NCI-H1417 treated with DMSO at 0.1 percent for 48 hours (cell line): ENCODE measurements at places on chromosomes 3 and 15.

DNA sequence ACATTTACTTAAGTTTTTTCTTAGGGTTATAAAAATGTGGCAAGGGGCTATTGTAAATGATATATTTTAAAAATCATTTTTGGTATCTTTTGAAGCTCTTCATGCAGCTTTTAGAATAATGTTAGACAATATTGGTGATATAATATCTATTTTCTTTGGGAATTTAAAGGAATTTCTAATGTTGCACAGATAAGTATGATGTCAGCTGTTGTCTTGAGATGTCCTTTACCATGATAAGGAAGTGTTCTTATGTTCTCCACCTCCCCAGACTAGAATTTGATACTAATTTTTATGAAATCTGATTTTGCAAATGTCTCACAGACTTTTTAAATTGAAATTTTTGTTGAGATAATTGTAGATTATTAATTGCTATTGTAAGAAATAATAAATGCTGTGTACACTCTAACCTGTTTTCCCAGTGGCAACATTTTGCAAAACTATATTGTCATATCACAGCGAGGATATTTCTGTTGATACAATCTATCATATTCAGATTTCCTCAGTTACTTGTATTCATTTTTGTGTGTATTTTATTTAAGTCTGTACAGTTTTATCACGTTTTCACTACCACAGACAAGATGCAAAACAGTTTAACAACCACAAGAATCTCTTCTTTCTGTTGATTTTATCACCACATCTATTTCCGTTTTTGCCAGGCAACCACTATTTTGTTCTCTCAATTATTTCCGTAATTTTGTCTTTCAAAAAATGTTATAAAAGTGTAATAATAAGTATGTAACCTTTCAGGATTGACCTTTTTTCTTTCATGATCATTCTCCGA lies 55.4 kb downstream of the SPRED1 start:
- DNase-seq, result no peak

- no peak for DNase-seq
Measured at GRCh38 chr3:71045212-71045916, 538.2 kb downstream of the FOXP1 start.

DNA sequence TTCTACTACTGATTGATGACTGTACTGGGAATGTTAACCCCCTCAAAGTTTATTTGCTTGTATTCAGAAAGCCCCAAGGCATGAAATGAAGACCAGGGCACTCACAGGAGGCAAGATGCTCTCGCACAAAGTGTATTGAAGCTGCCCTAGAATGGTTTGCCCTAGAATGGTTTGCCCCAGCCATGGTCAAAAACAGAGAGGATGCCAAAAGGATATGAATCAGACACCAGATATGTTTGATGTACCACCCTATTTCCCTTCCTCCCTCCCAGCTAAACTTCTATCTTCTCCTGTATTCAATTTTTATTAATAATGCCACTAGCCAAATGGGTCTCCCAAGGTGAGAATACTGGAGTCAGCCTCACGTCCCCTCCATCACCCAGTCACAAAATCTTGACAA lies 101.3 kb downstream of the TMCO5A start:
- DNase-seq, result no peak

- DNase-seq, result no peak
Measured at GRCh38 chr15:77944002-77944867, 133.3 kb downstream of the TBC1D2B start.

- DNase-seq, result no peak
Measured at GRCh38 chr3:165669504-165669903, 167.7 kb downstream of the BCHE start.

GRCh38 chr15:55696221-55696620 lies 46.7 kb downstream of the PRTG start:
- no peak for DNase-seq

DNA sequence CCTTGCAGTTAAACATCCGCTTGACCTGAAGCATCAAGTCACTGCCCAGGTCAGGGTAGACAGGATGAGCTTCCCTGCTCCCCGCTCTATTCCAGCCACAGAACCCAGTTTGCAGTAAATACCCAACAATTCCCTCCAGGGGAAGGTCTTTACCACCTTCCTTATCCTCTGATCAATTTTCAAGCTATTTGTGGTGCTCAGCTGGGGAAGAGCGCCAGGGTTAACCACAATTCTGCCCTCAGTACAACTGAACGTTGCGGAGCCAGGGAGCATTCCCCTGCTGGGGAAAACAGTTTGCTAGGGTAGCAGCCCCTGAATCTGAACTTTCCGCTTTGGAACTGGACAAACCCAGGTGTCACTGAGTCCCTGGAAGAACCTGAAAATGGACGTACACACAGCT lies 28.5 kb downstream of the RBPMS2 start:
- DNase-seq, result no peak

DNA sequence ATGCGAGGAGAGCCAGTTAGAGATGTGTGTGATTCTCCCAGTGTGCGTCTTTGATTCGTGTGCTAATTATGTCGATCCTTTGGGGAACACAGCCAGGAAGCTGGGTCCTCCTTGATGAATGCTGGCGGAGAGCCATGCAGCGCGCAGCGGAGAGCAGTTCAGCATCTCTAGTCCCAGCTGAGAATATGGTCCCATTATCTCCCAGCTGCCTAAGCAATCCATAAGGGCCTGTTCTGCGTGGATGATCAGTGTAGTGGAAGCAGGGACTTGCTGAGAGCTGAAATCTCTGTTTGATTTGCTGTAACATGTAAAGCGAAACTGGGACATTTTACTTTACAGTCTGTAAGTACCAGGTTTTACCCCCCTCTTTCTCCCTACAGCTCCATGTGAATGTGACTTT lies 412.7 kb downstream of the CNTN4 start:
- DNase-seq, result no peak

DNA sequence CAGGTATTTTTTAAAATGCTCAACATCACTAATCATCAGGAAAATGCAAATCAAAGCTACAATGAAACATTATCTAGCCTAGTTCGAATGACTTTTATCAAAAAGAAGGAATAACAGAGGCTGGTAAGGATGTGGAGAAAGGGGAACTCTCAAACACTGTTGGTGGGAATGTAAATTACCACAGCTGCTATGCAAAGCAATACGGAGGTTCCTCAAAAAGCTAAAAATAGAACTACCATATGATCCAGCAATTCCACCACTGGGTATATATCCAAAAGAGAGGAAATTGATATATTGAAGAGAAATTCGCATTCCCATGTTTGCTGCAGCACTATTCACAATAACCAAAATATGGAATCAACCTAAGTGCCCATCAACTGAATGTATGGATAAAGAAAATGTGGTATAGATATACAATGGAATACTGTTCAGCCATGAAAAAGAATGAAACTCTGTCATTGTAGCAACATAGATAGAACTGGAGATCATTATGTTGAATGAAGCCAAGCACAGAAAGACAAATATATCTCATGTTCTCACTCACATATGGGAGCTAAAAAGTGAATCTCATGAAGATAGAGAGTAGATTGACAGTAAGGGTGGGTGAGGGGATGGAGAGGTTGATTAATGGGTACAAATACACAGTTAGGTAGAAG lies 19.7 kb upstream of the CLN6 start:
- DNase-seq, result no peak

- DNase-seq, result no peak
Measured at GRCh38 chr3:19348941-19349564, 200.7 kb downstream of the KCNH8 start.

DNA sequence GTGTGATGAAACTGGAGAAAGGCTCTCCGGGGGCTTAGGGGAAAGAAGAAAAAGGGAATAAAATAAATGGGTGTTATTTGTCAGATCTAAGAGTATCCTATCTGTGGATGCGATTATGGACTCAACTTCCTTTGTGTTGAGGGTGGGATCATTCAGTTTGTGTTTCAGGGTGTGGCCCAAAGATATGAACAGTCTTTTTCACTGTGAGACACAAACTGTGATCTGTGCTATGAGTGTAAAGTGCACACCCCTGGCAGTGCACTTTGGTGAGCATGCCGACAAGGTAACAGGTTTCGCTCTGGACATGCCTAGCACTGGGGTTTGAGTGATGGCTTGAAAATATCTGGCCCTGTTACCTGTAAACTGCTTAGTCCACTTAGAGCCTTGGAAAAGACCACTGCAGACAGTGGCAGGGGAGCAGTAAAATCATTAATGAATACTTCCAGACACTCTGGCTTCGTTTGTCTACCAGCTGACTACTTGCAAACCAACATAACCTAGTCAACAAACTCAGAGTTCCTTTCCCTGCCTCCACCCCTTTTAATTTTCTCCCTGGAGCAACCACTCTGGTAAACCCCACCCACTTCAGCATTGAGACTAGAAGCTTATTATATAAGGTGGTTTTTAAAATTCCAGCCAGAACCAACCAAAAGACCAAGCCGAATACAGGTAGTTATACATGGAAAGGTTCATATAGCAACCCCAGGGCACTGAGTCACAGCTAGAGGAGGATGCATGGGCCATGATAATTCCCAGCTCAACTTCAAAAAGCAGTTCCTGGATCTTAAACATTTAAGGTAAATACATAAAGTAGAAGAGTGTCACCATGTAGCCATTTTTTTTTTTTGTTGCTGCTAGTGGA lies 55.1 kb downstream of the TAMM41 start:
- no peak for DNase-seq

DNA sequence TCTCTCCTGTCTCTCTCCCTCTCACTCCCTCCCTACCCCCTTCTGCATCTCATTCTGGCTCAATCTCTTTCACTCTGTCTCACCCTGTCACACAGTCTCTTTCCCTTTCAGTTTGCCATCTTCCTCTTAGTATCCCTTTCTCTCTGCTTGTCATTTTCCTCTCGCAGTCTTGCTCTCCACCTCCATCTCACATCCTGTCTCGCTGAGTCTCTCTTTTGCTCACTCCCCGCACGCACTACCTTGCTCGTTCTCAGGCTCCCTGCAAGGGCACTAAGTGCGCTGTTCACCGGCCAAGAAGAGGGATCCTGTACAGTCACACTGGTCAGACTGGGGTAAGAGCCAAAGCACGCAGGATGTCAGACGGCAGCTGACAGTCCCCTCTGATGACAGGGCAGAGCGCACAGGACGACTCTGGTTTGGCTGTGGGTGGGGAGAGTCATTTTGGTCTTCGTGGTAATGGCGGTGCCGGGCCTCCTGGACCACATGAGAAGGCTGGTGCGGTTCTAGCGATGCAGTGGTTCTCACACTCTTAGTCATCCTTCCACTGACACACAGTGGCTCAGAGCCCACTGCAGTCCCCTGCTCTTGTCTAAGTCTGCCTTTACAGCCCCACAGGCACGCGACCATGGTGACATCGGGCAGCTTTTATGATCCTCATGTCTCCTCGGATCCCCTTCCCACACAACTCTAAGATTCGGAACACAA lies 356.8 kb downstream of the FOXP1 start:
- DNase-seq, result no peak

DNA sequence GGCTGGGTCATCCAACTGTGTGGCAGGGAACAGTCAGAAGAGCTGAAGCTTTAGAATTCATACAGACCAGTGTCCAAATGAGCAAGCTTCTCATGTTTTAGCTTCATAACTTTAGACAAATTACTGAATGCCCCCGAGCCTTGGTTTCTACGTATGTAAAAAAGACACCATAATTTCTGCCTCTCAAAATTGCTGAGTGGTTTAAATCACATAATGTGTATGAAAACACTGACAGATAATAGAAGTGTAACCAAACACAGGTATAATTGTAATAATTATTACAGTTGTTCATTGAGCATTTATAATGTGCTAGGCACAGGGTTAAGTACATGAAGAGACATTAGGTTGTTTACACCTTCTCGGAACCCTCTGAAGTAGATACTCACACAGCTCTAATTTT lies 207.2 kb downstream of the IGSF11 start:
- no peak for DNase-seq

GRCh38 chr3:195821403-195822130 lies 9.8 kb upstream of the MUC4 start:
- DNase-seq, result no peak

DNA sequence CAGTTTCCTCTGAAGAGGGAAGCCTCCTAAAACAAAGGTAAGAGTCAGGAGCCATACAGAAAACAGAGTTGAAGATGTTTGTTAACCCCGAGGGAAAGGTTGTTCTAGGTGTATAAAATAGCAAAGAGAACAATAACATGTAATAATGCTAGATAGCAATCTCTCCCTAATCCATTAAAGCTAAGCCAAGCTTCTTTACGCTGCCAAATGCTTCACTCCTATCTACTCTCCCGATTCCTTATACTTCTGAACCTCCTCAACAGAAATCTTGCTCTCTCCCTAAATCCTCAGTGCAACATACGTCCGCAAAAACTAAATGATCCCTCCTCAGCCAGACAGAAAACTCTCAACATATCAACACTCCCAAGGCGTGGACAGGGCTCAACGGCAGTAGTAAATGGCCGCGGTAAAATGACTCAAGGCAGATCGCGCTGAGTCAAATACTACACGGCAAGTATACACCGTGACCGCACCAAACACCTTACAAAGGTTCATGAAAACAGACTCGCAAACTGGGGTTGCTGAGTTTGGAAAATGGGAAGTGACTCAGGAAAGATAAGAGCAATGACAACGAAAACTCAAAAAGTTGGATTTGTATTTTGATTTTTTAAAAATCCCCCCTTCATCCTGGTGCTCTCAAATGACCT lies 682 bp downstream of the CLDND1 start:
- DNase-seq, result no peak

GRCh38 chr3:22617372-22617771 lies 585.8 kb upstream of the UBE2E2 start:
- no peak for DNase-seq

DNA sequence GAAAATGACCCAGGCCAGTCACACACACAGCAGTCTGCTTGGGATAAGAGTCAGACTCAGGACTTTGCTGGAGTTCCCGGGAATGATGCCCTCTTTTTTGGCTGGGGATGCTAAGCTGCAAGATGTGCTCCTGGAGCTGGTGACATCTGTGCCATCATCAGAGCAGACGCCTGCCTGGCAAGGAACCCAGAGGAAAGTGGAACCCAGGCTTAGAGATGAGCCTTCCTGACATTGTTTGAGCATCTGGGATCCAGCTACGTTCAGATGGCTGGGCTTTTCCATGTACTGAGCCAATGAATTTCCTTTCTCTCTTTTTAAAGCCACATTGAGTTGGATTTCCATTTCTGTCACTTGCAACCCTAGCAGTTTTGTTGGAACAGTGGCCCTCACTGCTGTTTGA lies 53.3 kb downstream of the EBLN2 start:
- no peak for DNase-seq

- DNase-seq, result no peak
Measured at GRCh38 chr3:15976524-15976923, 178.7 kb upstream of the ANKRD28 start.

GRCh38 chr3:145972851-145973250 lies 188.1 kb downstream of the PLOD2 start:
- DNase-seq, result no peak

DNA sequence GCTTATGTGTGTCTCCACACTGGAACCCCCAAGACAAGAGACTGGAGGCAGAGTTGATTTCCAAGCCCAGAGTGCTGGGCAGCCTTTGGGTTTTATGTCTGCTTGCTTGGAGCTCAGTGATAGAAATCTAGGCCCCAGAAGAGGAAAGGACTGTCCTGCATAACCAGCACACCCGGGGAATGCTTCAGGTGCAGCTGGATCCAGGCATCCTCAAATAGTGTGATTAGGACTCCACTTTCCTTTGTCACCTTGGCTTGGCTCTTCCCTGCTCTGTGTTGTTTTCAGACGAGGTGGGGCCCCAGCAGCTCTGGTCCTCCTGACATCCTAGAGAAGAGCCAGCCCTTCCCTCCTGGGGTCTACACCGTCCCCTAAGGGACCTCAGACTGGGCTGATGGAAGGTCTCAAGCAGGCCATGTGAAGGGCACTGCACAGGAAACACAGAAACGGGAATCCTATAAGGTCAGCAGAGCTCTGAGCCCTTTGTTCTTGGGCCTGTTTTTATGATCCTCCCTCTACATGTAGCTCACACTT lies 143.7 kb downstream of the TJP1 start:
- no peak for DNase-seq

GRCh38 chr3:134361162-134361835 lies 12.9 kb downstream of the AMOTL2 start:
- DNase-seq, result no peak
